ENCODE measurements at places on chromosomes 1 and 21.

- no peak for DNase-seq
These were observed 6.8 kb downstream of the NHLH1 start for GRCh38 chr1:160373696-160374095.

DNA sequence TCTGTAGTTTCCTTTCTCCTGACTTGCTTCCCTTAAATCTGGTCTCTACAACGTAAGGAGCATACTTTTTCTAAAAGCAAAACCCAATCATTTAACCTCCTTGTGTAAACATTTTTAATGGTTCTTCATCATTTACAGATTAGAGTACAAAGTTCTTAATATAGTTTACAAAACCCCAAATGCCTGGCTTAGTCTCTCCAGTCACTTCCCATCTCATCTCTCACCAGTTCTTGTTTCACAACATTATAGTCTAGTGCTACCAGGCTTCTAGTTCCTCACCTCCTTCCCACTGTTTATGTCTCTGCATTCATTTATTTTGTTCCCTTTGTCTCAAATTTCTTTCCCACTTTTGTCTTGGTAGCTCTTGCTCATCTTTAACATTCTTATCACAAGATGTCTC lies 168.4 kb downstream of the FASLG start:
- DNase-seq, result no peak

- no peak for DNase-seq
These were observed 130.8 kb downstream of the BRINP2 start for GRCh38 chr1:177301425-177302124.

DNA sequence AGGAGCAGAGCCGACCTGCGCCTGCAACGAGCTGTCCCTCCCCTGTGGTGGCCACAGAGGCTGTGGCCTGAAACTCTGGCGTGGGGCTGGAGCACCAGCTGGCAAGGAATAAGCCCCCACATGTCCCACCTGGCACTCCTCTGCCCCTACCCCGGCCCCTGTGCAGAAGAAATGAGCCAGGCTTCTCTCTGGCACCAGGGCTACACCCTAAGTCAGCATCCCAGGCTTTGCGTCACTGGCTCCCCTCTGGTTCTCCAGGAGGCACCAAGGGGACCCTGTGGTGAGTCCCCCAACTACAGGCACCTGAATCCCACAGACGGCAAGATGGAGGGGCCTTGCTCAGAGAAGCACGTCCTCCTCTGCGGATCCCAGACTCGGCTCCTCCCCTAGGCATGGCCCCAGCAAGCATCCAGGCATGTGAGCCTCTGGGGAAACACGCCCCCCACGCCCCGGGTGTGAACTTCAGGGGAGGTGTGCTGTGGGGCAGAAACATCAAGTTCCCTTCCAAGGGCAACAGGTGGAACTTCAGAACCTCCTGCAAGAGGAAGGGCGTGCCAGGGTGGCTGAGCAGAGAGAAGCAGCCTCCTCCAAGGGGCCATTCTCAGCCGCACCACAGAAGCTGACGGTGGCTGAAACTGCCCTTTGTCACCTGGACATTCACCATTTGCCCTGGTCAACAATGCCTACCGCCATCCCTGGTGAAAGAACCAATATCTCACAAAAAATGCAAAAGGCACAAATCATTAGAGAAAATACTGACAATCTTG lies 2.9 kb downstream of the KRTAP10-7 start:
- DNase-seq, result no peak

DNA sequence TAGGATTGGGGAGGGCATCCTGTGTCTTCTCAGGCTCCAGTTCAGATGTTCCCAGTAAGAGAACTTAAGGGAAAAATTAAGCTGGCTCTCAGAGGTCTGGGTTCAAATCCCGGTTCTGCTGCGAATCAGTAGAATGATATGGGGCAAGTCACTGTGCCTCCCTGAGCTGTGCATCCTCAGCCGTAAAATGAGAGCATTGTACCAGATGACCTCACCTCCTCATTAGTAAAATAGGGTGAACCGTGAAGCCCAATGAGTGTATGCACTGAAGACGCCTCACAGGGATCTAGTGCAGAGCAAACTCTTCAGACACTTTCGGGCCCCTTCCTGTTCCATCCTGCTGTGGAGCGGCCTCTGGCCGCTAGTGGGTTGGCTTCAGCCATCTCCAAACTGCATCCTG lies 36.0 kb downstream of the SYT6 start:
- no peak for DNase-seq

GRCh38 chr1:183702087-183702812 lies 49.1 kb upstream of the APOBEC4 start:
- DNase-seq, result no peak

Data from cortex of kidney (tissue), 1 donor.